ENCODE measurements at places on chromosomes 12 and 14. TPM values are rescaled to one million over a fixed set of nuclear protein-coding genes. Genes with fewer than 3 reads are reported as not detected.

The MYF5 gene
- total RNA-seq, result not detected

The C14orf180 gene
- not detected for total RNA-seq

The HOTAIR gene
- total RNA-seq, result not detected

The SPIC gene
- not detected for total RNA-seq
